Stimulated activated CD4-positive, alpha-beta T cell treated with anti-CD3 and anti-CD28 coated beads, Interleukin-1b, Interleukin-23, amount 100 ng/mL, for 48 hours (primary cell): ENCODE measurements at places on chromosomes 16 and 17.

GRCh38 chr17:1413281-1413791 is 13.3 kb upstream of the YWHAE start:
- DNase-seq, result no peak

- DNase-seq, result no peak
Measured at GRCh38 chr16:53925107-53925410, 221.1 kb downstream of the FTO start.

DNA sequence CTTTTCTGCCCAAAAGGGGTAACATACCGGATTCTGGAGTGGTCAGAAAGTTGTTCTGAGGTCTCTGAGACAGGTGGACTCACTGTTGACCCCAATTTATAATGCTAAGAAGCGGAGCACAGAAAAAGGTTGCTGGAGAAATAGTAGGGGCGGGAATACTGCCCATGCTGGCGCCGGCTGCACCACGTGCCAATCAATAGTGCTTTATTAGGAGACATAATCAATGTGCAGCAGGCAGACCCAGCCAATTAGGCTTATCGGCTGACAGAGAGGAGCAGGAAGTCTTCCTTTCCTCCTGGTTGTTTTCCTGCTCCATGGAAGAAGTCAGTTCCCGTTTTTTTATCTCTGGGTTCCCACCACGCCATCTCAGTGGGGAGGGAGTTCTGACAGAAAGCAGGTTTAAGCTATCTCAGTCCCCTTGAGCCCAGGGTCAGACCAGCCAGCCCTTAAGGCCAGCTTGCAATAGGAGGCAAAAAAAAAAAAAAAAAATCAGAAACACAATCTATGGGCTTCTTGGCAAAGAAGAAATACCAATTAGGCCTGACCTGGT is 68.2 kb upstream of the IRX6 start:
- DNase-seq, result no peak

DNA sequence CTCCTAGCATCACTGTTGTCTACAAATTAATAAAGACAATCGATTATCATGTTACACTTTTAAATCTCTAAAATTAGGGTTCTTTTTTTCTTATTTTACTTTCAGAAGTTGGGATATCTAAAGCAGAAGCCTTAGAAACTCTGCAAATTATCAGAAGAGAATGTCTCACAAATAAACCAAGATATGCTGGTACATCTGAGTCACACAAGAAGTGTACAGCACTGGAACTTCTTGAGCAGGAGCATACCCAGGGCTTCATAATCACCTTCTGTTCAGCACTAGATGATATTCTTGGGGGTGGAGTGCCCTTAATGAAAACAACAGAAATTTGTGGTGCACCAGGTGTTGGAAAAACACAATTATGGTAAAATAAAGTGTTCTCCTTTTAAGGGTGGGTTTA is 2.4 kb downstream of the RAD51C start:
- DNase-seq, result no peak

DNA sequence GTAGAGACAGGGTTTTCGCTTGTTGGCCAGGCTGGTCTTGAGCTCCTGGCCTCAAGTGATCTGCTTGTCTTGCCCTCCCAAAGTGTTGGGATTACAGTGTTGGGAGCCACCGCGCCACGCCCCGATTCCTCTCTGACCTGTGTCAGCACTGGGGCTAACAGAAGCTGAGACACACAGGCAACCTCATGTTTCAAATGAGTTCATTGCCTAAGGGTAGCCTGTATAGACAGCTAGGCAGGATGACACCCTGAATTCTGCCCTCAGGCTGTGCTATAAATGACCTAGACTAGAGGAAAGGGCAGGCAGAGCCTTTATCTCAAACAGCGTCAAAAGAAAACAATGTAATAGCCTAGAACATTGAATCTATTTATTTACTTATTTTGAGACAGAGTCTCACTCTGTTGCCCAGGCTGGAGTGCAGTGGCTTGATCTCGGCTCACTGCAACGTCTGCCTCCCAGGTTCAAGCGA is 2.3 kb upstream of the CDK3 start:
- DNase-seq, result no peak

DNA sequence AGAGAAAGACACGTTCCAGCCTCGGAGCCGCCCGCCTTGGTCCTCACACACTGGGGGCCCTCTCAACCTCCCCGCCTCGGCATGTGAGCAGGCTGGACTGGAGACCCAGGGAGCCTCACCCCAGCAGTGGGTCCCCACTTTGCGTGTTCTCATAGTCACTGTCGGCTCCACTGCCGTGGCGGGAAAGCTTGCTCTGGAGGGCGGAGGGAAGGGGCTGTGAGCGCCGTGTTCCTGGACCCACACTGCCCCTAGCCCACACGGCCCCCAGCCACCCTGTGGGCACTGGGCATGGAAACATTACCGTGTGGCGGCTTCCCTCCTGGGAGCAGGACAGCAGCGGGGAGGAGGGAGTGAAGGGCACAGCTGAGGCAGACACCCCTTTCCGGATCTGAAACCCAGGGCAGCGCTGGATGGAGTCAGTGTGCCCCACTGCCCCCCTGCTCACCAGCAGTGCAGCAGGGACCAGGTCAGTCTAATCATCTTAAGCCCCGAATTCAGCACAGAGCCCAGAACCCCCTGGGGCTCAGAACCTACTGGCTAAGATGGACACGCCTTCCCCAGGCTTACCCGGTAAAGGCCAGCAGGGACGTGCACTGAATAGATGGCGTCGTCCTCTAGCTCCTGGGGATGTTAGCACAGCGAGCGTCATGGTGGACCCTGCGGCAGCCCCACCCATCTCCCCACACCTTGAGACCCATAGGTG is 7.2 kb downstream of the TP53I13 start:
- no peak for DNase-seq

GRCh38 chr17:55453839-55454557 is 32.4 kb upstream of the MMD start:
- DNase-seq, result no peak

DNA sequence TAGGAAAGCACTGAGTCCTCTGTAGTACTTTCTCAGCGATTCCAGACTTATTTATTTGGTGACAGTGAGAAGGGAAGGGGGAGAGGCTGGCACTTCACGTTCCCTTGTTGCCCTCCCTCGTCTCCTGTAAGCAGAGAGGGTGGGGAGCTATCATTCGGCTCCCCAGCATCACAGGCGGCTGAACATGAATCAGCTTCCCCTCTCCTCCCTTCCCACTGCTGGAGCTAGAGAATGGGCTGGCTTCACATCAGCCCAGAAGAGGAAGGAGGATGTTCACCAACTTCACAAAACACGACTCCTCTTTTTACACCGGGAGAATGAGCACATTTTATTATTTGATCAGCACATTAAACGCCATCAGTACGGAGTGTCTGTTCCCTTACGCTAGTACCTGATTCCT is 6.7 kb upstream of the CMIP start:
- DNase-seq, result no peak

DNA sequence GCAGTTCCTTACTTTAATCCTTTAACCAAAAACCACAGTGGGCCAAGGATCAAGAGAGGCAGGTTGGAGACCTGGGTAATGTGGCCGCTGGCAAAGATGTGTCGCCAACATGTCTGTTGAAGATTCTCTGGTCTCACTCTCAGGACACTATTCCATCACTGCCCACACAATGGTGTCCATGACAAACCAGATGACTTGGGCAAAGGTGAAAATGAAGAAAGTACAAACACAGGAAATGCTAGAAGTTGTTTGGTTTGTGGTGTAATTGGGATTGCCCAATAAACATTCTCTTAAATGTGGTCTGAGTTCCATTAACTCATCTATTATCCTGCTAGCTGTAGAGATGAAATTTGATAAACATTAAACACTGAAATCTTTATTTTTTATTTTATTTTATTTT is 43.3 kb downstream of the SALL1 start:
- no peak for DNase-seq

DNA sequence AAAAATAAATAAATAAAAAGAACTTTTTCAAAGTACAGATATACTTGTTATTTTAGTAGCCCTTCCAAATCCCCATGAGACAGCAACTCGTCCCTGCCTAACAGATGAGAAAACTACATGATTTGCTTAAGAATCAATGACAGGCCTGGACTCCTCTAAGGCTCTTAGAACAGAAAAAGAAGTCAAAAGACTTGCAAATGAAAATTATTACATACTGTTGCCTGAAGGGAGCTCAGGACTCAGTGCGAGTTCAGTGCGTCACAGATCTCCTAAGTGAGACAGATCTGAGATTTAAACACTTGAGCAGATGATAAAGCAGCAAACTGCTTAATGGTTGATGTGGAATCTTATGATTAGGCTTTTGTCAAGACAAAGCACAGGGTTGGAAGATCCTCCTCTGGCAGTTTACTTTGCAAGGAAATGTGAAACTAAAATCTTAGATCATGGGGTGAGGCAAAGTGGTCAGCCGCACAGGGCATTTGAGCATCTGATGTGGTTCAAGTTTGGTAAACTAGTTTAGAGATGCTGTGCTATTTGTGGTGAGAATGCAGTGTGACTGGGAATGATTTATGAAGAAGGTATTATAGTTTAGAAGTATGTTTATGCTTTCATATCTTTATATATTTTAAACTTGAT is 138.1 kb downstream of the TRIM37 start:
- no peak for DNase-seq

- DNase-seq, result no peak
Measured at GRCh38 chr16:27097800-27098230, 31.1 kb downstream of the C16orf82 start.

GRCh38 chr17:9009737-9010136 is 11.6 kb upstream of the NTN1 start:
- no peak for DNase-seq

DNA sequence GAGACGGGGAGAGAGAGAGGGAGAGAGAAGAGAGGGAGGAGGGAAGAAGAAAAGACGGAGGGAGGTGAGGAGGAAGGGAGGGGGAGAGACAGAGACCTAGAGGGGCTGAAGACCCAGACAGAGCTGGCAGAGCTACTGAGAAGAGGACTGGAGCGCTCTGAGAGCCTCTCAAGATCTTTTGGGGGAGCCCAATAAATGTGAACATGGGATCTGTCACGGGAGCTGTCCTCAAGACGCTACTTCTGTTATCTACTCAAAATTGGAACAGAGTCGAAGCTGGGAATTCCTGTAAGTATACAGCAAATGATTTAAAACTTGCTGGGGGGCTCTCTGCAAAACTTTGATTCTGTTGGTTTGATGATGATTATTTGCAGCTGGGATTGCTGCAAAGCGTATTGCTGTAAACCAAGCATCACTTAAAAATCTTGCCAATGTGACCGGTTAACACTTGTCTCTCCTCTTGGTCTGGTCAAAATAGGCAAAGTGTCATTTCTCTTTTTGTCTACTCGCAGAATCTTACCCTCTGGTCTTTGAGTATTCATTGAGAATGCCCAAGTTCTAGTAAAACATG is 344 bp downstream of the CNTNAP4 start:
- no peak for DNase-seq

DNA sequence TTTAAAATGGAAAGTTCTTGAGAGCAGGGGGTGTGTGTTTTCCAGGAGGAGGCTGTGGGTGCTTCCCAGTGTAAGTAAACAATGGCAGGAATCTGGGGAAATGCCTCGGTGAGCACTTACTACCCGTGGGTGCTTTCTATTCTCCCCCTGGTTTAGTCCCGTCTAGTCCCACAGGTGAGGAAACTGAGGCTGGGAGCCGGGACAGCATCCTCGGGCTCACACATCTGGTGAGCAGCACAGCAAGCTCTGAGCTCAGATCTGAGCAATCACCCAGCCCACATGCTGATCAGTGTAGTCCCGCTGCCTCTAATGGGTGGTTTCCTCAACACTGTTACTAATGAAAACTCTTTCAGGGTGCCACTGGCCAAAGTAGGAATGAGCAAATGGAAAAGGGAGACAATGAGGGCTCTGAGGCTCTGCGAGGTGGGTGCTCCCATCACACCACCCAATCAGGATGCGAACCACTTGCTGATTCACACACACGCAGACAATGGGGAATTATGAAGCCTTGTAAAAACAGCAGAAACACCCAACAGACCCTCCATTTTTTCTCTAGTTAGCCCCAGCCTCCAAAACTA is 202.6 kb downstream of the PARN start:
- no peak for DNase-seq

GRCh38 chr16:3356118-3356517 is 429 bp downstream of the OR2C1 start:
- no peak for DNase-seq

DNA sequence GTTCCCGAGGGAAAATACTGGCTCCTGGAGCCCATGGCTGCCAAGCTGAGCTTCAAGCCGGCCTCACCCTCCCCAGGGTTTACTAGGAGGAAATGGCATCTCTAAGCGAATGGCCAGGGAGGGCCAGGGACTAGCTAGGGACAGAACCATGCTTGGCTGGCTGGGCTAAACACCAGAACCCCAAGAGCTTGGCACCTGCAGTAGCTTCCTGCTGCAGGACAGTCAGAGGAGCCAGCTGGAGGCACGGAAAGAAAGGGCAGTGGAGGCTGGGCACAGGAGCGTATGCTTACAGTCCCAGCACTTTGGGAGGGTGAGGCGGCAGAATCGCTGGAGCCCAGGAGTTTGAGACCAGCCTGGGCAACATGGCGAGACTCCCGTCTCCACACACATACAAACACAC is 33.7 kb downstream of the PEMT start:
- no peak for DNase-seq

DNA sequence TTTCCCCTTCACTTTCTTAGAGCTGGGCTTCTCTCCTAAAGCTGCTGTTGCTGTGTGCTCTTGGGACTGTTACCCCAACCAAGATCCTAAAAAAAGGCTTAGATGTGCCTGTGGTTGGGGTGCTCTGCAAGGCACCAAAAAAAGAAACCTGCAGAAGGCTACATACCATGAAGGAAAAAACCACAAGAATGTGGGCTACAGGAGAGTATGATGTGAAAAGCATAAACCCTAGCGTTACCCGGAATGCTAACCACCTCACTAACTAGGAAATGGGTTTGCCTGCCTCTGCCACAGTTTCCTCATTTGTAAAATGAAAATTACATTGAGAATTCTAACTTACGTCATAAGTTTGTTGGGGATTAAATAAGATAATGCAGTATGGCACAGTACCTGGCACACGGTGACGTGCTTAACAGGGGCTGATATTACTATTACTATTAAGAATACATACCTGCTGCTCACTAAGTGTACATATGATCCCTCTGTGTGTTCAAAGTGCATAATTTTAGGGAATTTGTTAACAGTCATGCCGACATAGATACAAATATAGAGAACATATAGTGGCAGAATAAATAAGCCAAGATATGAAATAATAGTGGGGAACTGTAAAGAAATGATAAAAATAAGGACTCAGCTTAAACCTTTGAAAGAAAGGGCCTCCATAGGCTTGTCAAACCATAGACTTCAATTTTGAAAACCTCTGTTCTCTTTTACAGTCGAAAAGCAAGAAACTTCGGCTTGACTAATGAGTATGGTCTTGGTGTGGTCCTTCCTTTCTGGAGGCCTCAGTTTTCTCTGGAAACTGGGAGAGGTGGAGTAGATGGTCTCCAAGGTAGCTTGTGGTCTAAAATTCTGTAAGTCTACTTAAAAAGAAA is 177.8 kb upstream of the TBX2 start:
- no peak for DNase-seq
